PC-3 (cell line): ENCODE measurements at places on chromosomes 4 and X. TPM values are rescaled to one million over a fixed set of nuclear protein-coding genes. Genes with fewer than 3 reads are reported as not detected.

DNA sequence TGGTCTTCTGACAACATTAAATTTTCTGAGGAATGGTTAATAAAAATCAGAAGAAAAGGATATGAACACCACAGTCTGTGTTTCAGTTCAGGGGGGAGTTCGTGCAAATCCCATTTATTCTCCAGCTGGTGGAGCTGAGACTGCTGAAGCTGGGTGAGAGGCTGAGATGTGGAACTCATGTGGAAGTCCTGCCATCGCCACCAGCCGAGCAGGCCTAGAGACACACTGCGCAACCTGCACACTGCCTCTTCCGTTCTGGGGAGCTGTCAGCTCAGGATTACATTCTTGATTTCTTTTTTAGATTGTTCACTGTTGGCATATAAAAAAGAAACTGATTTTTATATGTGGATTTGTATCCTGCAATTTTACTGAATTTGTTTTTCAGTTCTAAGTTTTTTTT lies 66.6 kb upstream of the ELOVL6 start:
- H3K36me3 ChIP-seq, result no peaks in the 10 kb centered on the region
- DNase-seq, result no peak
- no peaks in the 10 kb centered on the region for H3K4me1 ChIP-seq

GRCh38 chrX:30800901-30801300 lies 88.2 kb downstream of the TAB3 start:
- no peak overlapping the region for H3K4me3 ChIP-seq
- no peaks in the 10 kb centered on the region for H3K27me3 ChIP-seq
- DNase-seq, result no peak
- no peak overlapping the region for H3K27ac ChIP-seq
- H3K4me1 ChIP-seq, result no peaks in the 10 kb centered on the region
- no peaks in the 10 kb centered on the region for H3K36me3 ChIP-seq

- H3K36me3 ChIP-seq, result no peaks in the 10 kb centered on the region
- no peak overlapping the region for H3K27ac ChIP-seq
- H3K27me3 ChIP-seq, result no peaks in the 10 kb centered on the region
- no peak overlapping the region for H3K4me3 ChIP-seq
These were observed 20.3 kb downstream of the TBC1D14 start for GRCh38 chr4:6929812-6930464.

The GPR34 gene
- total RNA-seq, result not detected in 2 replicates

- H3K4me1 ChIP-seq, result no peaks in the 10 kb centered on the region
- H3K36me3 ChIP-seq, result no peaks in the 10 kb centered on the region
These were observed 978.3 kb upstream of the GRID2 start for GRCh38 chr4:91325495-91325894.
